Ovary (tissue), 10 donors: ENCODE measurements at places on chromosomes 12 and 14. TPM values are rescaled to one million over a fixed set of nuclear protein-coding genes. Genes with fewer than 3 reads are reported as not detected.

GRCh38 chr12:85782711-85783110, 53.5 kb downstream of the RASSF9 start:
- no peak for DNase-seq

The AMN gene
- 0.10 TPM for total RNA-seq

The PPP4R4 gene
- 14.2 TPM for total RNA-seq

DNA sequence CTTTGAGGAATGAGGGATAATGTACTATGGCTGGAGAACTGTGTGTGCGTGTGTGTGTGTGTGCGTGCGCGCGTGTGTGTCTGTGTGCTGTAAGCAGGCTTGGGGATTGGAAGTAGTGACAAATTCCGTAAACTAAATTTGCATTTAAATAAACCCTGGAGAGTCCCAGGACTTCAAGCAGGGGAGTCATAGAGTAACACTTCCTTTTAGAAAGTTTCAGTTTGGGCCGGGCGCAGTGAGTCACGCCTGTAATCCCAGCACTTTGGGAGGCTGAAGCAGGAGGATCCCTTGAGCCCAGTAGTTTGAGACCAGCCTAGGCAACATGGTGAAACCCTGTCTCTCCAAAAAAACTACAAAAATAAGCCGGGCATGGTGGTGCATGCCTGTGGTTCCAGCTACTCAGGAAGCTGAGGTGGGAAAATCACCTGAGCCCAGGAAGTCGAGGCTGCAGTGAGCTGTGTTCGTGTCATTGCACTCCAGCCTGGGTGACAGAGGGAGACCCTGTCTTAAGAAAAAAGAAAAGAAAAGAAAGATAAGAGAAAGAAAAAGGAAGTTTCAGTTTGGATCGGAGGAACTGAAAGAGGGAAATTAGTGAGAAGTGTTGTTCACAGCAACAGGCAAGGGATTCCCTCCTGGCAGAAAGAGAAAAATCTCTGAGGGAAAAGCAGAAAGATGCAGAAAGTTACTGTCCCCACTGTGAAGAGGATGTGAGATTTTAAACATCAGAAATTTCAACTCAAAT, 222.7 kb upstream of the SOX5 start:
- DNase-seq, result no peak

The TCL1B gene
- total RNA-seq, result not detected

DNA sequence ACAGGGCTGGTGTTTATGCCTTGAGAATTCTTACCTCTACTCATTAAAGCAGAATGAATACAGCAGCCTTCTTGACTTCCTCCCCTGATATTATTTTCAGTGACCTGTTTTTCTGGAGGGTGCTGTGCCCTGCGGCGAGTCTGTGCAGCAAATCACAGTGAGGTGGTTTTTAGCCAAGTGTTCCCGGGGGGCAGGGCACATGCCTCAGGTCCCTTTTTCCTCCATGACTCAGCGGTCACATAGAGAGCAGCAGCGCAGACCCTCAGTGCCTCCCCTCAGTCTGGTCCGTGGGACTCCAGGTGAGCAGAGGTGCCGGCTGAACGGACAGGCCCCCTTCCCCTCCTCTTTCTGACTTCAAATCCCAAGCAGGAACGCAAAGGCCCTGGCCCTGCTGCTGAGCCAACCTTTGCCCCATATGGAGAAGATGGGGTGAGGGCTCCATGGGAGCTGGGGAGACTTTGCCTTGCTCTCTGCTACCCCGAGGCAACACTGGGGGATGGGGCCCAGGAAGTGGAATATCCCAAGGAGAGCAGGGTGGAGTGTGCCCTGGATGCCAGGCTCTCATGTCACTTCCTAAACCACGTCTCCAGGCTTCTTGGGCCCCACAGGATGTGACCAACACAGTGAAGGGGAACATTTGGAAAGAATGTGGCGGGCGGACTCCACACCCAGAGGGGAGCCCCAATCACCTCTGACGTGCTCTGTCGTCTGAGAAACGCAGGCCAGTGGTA, 90.0 kb downstream of the DHRS2 start:
- DNase-seq, result no peak

GRCh38 chr12:112328456-112329124, 53.6 kb downstream of the HECTD4 start:
- DNase-seq, result no peak
